HCEC 1CT (cell line): ENCODE measurements at places on chromosomes 12 and 14.

GRCh38 chr12:114701104-114701414 lies 17.1 kb upstream of the TBX3 start:
- no peak for DNase-seq

GRCh38 chr12:90896164-90896563 lies 58.8 kb downstream of the CCER1 start:
- DNase-seq: peak; percentile 91

- DNase-seq: no peak
Observed at GRCh38 chr12:66624806-66625205, 54.1 kb downstream of the GRIP1 start.

DNA sequence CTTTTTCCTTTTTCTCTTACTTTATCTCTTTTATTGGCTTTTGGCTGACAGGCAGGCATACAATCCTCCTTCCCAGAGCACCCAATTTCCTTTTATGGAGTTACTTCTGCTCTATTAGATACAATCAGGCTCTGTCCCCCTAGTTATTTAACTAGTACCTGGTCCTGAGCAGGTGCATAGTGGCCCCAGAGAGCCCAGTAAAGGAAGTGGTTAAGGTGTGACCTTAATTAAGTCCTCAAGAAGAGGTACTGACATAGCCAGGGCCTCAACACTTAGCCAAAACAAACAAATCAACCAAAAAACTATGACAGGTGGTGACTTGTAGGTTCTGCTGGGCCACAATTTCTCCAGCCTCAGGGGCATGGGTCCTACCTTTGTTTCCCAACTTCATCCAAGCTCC lies 82.9 kb downstream of the CCDC60 start:
- DNase-seq: no peak

DNA sequence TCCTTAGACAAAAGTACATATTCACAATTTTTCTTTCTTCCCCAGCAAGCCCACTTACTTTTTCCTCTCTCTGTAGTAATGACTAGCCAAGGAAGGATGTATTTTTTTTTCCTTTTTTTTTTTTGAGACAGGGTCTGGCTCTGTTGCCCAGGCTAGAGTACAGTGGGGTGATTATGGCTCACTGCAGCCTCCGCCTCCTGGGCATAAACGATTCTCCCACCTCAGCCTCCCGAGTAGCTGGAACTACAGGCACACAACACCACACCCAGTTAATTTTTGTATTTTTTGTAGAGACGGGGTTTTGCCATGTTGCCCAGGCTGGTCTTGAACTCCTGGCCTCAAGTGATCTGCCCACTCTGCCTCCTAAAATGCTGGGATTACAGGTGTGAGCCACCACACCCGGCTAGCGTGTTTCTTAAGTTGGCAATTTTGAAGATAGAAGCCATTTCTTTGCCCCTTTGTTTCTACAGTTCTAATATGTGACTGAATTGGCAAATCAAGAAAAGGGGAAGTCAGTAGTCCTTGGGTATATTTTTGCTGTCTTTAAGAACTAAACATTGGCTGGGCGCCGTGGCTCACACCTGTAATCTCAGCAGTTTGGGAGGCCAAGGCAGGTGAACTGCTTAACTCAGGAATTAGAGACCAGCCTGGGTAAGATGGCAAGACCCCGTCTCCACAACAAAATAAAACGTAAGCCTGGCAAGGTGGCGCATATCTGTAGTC lies 3.2 kb upstream of the NACA start:
- DNase-seq: no peak

- DNase-seq: no peak
Observed at GRCh38 chr12:114697243-114697716, 13.3 kb upstream of the TBX3 start.

DNA sequence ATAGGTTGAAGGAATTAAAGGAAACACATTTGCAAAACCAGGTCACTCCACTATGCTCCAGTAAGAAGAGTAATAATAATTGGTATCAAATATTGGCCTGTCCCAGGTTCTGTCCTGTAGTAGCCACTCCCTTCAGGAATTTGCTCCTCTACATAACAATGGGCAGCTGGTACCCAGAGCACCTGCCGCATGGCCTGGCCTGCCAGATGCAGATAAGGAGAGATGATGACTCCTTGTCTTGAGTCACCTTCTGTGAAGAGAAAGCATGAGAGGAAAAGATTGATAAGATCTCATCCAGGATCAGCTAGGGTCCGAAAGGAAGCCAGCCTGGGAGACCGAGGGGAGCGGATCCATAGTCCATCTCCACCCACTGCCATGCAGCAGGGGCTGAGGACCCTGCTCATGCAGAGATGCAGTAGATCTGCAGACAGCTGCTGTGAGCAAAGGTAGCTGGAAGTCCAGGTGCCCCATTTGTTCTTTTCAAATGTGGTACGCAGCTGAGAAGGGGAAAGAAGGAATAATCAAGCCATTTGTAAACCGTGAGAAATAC lies 24.3 kb downstream of the VCPKMT start:
- no peak for DNase-seq

DNA sequence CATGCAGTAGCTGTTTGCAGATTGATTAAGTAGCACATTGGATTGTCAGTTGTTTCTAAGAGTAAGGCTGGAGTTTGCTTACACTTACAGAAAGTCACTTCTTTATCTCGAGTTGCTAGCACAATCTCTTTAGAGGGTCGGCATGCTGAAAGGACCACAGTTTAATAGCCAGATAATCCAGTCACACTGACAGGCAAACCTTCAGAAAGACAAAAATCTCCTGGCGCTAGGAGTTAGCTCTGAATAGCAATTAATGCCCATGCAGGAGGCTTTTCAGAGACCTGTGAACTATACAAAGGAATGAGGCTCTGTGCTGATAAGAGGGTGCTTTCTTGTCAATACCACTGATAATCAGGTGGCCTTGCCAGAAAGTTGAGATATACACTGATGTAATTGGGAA lies 1043.0 kb downstream of the AACS start:
- DNase-seq: no peak

DNA sequence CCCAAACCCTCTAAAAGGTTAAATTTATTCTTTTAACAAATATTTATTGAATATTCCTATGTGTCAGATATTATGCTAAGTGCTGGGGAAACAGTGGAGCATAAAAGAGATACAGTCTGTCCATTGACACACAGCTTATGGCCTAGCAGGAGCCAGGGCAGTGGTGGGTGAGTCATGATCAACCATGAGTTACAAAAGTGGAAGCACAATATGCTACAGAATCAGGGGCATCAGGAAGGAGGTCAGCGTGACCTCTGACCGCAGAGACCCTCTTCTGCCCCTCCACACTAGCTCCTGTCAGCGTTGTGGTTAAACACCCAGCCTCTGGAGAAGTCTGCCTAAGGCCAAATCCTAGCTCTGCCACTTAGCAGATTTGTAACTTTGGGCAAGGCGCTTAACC lies 4.7 kb upstream of the PPP1R1A start:
- DNase-seq: peak; percentile 20

GRCh38 chr14:20614038-20614840 lies 23.1 kb upstream of the RNASE12 start:
- DNase-seq: peak; percentile 31

GRCh38 chr12:131229426-131230339 lies 276.0 kb downstream of the ADGRD1 start:
- DNase-seq: no peak

DNA sequence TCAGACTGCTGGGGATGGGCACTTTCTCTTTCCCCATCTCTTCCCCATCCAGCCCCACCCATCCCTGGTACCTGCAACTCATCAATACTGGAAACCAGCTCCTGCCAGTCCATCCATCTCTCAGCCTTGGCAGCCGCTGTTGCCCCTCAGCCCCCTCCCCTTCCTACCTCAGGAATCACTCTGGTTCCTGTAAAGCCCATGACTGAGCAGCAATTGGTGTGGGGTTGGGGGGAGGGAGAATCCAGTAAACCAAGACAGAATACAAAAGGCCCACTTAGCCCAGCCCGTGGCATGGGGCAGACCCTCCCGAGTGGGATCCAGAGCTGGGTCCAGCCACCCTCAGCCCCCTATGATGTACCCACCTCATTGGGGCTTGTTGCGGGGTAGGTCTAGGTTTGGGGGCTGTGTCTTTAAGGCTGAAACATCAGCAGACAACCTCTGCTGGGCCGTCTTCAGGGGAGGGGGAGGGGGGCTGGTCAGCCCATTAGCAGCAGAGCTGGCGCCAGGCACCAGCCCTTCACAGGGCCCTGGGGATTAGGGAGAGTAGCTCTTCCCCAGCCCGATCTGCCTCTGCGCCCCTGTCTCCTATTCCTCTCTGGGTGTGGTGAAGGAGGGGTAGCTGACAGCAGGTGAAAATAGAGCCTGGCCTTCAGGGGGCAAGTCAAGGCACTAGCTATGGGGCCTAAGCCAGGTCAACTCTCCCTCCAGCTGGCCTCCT lies 702 bp upstream of the PRPH start:
- DNase-seq: no peak
